ENCODE measurements at places on chromosomes 6 and 20. TPM values are rescaled to one million over a fixed set of nuclear protein-coding genes. Genes with fewer than 3 reads are reported as not detected.

DNA sequence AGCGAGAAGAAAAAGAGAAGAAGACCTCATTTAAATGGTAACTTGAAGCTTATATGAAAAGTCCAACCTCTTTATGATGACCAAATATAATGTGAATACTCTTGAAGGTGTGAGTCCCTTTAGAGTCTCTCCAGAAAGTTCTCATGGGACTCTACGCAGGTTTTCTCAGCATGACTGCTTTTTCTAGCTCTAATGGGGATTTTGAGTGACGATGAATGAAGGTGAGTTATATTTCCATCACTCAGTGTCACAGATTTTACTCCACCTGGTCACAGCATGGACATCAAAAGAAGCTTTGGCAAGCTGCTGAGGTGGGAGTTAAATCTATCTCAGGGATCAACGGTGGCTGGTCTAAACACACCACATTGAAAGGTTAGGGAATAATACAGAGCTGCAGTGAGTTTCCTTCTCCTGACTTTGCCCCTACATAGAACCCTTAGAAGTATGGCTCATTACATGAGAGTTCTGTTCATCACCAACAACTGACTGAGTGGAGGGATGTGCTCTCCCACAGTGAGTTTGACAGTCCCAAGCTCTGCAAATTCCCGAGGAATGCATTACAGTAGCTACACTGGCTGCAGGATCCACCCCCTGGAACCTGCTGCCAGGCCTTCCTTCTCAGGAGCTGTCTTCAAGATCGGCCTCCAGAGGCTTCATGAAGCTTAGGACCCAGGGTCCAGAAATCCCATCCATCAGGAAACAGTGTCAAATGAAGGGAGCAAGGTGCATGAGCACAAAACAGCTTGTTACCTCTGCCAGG lies 126.8 kb downstream of the FOXC1 start:
- no peak for DNase-seq

Gene IRF4
- total RNA-seq, result 0.15 TPM

Gene PAK5
- total RNA-seq, result not detected

DNA sequence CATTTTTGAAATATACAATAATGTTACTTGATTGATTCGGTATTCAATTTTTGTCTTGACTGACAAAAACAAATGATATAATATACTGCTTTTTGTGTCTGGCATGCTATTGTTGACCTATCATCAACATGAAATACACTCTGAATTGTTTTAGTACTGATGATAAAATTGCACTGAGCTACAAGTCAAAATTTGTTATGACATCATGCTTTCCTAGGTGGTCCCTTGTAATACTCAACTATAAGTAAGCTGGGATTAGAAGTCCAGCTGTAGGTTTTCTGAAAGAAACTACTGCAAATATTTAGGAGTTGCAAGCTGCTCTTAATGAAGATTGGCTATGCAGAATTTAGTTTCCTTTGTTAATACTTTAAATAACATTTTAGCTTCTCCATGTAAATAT lies 7.9 kb upstream of the VNN2 start:
- DNase-seq, result no peak

DNA sequence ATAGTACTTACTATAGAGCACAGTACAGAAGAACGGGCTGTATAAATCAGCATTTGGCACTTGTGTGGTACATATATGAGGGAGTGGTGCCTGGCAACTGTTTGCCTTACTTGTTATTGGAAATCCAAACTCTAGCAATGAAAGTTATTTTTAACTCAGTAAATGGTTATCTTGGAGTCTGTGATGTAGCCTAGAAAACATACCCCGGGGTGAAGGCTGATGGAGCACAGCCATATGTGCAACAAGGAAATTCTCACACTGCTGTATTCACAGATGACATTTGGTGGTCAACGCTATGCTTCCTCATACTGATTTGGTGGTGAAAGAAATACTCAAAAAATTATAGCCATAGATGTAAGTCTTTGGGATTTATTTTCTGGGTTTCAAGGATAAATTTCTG lies 807.5 kb upstream of the FLRT3 start:
- DNase-seq, result no peak

- no peak for DNase-seq
Observed at GRCh38 chr6:490251-491037, 98.9 kb downstream of the IRF4 start.

DNA sequence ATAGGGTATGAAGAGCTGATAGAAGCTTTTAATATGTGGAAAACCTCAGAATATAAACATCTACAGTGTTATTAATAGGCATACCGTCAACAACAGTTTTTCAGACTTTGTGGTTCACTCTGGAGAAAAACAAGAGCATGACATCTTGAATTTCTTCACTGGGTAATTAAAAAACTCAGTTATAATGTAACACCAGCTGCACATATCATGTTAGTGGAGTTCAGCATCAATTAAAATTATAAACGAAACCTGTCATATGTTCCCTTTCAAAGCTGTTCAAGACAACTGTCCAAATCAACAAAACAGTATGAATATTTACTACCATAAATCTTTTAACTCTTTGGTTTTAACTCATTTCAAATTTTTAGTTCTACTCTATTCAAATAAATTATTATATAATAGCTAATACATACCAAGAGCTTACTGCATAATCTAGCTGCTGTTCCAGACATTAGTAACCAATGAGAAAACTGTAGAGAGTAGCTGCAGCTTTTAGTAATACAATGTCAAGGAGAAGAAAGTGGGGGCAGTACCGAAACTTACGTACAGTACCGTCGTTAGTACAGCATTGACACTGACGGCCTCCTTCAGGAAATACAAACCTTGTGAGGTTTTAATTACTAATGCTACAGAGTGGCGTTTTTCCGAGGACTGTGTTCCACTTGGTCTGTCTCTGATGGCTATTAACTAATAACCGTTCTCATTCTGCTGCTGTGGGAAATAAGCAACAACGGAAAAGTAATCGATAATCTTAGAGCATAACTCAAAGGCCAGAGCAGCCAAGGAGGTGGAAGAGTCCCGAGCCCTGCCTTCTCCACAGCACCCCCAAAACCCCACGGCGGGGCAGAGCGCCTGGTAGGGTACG lies 532 bp upstream of the PM20D2 start:
- no peak for DNase-seq

- no peak for DNase-seq
Observed at GRCh38 chr6:12909833-12910232, 193.3 kb downstream of the PHACTR1 start.

Gene PLCB4
- 14.3 TPM for total RNA-seq

Gene AHCY
- total RNA-seq, result 51.9 TPM

DNA sequence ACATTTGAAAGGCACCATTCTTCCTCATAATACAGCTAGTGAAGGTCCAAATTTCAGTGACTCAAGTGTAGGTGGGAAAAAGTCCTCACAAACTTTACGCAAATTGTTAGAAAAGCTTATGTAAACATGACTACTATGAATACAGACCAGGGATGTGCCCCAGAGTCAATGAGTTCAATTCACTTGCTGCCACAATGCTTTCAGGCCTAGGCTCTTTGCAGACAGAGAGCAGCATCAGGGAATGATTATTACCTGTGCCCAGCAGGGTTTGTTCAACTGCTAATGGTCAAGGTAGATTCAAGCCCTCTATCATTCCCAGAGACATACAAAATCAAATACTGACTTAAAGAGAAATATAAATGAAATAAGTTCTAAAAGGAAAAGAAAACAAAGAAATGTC lies 84.0 kb downstream of the LAMA2 start:
- no peak for DNase-seq

Gene XKR7
- total RNA-seq, result not detected

Gene AGPAT4
- 2.6 TPM for total RNA-seq

- no peak for DNase-seq
Observed at GRCh38 chr6:132133736-132134445, 182.7 kb upstream of the CCN2 start.

- DNase-seq, result no peak
Observed at GRCh38 chr6:71284785-71285184, 3.8 kb upstream of the OGFRL1 start.

Gene ELOVL2
- 1.6 TPM for total RNA-seq

DNA sequence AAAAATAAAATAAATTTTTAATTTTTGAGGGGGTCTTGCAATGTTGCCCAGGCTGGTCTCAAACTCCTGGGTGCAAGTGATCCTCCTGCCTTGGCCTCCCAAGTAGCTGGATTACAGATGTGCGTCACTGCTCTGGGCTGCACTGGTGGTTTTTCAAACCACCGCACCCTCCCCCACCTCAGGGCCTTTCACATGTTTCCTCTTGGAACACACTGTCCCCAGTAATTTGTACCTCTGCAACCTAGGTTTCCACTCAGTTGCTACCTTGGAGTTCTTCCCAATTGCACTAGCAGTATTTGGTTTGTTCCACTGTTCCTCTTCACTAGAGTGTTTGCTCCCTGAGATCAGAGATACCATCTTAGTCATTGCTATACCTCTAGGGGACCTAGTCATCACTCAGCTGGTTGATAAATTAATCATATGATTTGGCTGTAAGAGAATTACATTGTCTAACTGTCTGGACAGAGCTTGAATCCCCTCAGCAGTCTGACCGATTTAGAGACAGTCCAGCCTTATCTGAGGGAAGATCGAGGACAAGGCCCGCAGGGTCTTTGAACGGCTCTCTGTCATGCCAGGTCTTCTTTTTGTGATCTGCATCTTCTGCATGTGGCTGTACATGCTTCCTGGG lies 32.0 kb downstream of the CEP43 start:
- no peak for DNase-seq

Measured in right atrium auricular region (tissue), 2 donors.